ENCODE measurements at places on chromosomes 4 and X.
A peak's percentile ranks its signal among the peaks of the same experiment; 100 is the strongest.

DNA sequence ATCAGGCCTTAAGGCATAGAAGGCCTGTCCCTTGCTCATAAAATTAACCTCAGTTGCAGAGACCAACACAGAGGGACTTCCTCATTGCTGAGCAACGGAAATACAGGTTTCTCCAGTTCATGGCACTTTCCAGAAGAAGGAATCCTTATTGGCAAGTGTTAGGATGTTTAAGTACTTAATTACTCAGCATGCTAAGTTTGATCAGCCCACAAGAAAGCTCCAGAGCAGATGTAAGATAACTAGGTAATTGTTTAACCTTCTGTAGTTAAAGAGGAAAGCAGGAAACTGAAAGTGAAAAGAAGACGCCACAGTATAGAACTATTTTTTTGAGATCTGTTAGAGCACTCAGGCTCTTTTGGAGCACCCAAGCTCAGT, 33.5 kb downstream of the SMS start:
- DNase-seq: no peak

DNA sequence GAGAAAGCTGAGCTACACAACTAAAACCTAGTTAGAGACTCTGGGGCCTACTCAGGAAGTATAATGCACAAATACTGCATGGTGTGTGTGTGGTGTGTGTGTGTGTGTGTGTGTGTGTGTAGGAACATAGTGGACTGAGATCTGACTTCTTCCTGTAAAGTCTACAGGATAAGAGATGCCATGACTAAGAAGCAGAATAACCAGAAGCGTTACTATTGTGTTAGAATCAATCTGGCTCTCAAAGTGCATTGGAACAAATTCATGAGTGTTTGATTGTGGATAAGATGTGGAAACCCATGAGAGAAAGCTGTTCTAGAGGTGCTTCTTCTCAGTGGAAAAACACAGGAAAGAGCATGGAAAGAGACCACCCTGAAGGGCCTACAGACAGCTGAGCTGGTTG, 302.1 kb downstream of the INPP4B start:
- no peak for DNase-seq

DNA sequence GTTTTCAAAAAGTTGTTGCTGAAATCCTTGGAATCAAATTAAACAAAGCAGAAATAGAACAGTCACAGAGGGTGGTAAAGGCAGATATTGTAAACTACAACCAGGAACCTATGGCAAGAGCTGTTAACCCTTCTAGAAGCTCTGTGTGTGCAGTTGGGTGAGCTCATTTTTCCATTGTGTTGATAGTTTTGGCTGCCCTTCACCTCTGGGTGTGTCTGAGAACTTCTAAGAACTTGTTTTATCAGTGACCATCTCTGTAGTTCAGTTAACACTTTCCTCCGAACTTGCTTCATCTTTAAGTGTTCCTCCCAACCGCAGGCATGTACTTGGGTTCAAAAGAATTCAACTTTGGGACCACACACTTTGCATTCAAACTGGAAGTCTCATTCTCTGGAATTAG, 32.7 kb downstream of the RBMX start:
- DNase-seq: no peak

DNA sequence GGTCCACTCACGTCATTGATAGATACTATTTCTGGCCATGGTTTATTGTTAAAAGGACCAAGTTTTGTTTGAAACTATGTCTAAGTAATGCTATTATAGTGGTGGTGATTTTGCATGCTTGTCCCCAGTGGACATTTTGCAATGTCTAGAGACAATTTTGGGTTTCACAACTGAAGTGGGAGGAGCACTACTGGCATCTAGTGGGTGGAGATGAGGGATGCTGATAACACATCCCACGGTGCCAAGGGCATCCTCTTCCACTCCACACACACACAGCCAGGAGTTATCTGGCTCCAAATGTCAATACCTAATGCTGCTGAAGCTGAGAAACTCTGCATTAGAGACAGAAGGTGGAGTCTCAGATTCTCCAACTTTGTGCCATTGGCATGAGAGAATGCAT, 131.2 kb downstream of the FRMPD4 start:
- DNase-seq: no peak

DNA sequence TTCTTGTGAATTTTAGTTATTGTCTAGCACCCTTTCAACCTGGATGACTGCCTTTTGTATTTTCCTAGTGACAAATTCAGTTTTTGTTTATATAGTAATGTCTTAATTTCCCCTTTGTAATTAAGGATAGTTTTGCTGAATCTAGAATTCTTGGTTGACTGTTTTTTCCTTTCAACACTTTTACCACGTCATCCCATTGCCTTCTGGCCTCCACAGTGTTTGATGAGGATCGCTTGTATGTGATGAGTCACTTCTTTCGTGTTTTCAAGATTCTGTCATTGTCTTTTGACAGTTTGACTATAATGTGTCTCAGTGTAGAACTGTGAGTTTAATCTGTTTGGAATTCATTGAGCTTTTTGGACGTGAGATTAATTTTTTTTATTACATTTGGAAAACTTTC, 30.1 kb downstream of the KDM6A start:
- no peak for DNase-seq

DNA sequence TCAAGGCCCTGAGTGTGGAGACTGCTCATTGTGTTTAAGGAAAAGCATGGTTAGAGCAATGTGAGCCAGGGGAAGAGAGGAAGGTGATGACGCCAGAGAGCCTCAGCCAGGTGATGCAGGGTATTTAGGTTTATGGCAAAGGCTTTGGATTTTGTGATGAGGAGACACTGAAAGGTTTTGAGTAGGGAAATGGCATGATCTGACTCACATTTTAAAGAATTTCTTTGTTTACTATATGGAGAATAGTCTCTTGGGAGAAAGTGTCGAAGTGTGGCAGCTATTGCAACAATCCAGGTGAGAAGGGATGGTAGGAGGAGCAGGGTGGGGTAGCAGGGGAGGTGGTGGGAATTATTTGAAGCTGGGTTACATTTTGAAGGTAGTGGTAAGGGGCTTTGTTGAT, 293.4 kb upstream of the IGFBP7 start:
- DNase-seq: no peak

DNA sequence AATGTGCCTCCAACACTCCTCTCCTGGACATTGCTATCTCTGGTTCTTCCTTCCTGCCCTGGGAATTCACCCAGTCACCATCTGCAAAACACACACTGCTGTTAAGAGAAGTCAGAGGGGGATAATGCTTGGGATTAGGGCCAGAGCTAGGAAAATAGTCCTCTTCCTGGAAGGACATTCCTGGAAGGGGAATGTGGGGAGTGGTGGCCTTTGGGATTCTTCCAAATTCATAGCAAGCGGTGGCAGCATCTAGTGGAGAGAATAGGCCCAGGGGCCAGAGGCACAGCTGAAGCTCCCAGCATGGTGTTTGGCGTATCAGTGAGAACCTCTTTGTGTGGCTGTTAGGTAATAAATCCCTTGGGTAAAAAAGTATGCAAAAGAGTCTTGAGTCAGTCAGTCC, 34.3 kb downstream of the SHROOM4 start:
- DNase-seq: no peak

DNA sequence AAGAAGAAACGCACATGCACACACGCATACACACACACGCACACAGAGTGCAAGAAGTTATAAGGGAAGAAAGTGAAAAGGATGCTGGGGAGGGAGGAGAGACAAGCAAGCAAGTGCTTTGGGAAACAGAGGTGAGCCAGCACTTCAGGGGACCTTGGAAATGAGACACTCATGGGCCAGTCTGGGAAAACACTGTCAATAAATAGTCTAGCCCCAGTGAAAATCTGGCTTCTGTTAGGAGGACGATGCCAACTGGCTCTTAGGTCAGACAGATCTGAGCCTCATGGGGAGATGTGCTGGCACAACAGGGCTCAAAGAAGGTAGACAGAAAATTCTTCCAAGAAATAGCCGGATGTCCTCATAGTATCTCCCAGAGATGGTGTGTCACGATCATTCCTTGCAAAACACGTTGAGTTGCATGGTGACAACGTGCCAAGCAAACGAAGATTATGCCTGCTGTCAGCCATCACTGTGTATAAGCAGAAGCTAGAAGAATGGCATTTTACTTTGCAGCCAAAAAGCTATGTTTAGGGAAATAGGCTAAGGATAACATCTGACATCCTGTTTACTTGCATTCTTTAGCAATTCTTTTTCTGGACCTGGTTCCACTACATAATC, 557 bp upstream of the ARHGEF6 start:
- no peak for DNase-seq

- DNase-seq: no peak
Observed at GRCh38 chrX:70497026-70497425, 52.4 kb downstream of the DLG3 start.

DNA sequence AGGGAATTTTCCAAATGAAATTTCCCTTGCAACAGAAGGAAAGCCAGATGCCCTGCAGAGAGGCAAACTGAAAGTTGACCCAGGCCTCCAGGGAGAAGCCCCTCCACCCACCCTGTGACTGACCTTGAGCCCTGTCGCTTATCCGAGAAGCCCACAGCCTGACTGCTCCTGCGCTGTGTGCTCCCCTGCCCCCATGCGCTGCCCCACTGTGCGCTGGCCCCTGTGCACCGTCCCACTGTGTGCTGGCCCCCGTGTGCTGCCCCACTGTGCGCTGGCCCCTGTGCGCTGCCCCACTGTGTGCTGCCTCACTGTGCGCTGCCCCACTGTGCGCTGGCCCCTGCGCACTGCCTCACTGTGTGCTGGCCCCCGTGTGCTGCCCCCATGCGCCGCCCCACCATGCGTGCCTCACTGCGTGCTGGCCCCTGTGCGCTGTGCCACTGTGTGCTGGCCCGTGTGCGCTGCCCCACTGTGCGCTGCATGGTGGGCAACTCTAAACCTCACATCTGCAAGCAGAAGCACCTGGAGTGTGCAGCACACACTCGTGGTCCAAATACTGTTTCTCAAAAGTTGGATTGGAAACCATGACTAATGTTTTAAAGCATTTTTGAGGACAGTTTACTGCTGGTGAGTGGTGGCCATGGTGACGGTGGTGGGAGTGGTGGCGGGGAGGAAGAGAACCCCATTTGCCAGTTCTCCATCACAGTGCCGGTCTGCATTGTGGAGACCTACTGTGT, 8.3 kb upstream of the GRPEL1 start:
- no peak for DNase-seq

DNA sequence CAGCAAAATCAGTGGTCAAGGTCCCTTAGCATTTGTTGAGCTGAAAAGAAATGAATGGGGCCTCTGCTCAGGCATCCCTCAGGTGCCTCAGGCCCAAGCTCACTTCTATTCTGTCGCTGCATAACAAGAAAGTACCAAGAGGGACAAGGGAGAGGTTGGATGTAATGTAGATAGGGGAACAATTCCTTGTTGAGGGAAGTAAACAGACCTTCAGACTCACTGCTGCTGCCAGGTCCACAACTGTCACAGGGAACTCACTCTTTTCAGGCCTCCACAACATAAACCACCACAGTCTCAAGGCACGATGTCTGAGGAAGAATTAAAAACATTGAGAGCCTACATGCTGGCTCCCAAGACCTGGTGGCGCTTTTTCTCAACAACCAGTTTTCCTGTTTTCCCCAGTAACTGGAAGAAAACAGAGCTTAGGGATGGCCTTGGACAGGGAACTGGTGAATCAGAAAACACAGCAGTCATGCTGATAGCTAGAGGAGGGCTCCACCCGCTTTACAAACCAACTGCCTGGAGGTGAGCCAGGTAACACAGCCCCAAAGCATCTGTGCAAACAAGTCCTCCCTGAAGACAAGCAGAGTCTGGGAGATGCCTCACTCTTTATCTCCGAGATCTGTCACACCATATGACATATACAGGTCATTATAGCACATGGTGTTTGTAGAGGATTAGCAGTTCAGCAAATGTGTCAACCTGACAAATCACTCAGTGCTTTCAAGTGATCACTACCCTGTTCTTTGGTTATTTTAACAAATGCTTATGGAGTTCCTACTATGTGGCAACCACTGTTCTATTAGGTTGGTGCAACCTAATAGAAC, 14.3 kb upstream of the AWAT1 start:
- DNase-seq: no peak

DNA sequence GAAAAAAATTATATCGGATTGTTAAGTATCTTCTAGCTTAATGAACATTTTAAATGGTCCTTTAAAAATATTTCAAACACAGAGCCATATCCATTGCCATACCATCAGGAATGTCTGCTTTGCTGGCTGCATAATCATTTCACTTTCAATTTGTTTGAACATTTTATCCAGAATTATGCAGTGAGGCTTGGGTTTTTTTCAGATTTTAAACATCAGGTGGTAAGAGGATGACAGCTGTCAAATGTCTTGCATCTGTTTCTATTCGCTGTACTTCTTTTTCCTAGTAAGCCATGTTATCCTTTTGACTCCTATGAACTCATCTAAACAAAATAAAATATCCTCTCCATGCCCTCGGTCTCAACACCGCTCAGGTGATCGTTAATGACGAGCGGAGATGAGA, 802 bp downstream of the RFC1 start:
- no peak for DNase-seq

- no peak for DNase-seq
Observed at GRCh38 chr4:74037076-74037955, 1.2 kb downstream of the CXCL3 start.

- DNase-seq: no peak
Observed at GRCh38 chr4:144302704-144303536, 162.4 kb upstream of the GYPA start.

DNA sequence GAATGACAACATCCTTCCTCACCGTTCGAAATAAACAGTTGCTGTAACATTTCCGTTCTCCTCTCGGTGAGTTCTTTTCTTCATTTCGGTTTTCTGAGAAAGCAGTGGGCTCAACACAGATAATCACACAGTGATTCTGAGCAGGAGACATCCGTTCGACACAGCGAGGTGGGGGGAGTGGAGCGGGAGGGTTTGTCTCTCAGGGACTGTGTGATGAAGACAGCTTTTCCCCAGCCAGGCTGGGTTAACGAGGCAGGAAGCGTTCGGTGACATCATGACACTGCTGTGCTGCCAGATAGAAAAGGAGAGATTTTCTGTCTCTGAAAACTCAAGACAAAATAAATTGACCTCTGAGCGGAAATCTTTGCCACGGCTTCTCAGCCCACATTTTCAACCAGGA, 119.3 kb downstream of the CRLF2 start:
- peak; percentile 53 for DNase-seq

GRCh38 chrX:14235004-14235403, 205.3 kb upstream of the GEMIN8 start:
- no peak for DNase-seq

DNA sequence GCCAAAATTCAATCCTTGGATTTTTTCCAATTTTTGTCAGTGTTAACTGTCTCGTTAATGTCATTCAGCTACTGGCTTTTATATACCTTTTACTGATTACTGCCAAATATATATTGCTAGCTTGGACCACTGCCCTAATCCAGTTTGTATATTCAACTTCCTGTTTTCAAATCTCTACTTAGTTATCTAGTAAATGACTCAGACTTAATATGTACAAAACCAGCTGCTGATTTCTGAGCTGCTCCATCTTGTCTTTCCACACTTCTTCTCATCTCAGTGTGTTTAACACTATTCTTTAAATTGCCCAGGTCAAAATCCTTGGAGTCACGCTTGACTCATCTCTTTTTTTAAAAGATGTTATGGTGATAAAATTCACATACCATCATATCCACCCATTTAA, 1196.7 kb downstream of the RAPGEF2 start:
- no peak for DNase-seq

DNA sequence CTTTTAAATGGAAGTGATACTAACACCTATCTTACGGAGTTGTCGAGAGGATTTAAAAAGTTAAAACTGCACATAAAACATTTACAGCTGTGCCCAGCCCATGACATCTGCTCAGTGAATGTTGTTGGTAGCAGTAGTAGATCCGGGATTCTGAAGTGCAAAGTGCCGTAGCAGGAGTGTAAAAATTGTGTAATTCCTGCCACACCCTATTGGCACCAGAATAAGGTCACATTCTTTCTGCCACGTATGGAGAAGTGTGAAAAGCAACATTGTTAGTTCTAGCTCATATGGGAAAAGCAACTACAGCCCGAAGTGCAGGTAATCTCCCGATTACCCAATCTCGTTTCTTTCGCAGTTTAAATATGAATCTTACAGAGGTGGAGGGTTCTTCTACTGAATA, 31.2 kb downstream of the PRIMPOL start:
- DNase-seq: no peak

All from naive thymus-derived CD4-positive, alpha-beta T cell (primary cell).